ENCODE measurements at places on chromosomes 5 and 9.

- H3K27me3 ChIP-seq = no peaks in the 10 kb centered on the region
- DNase-seq = no peak
- H3K36me3 ChIP-seq = no peaks in the 10 kb centered on the region
- no peak overlapping the region for H3K4me3 ChIP-seq
- H3K27ac ChIP-seq = no peak overlapping the region
Observed at GRCh38 chr9:79492092-79493009, 79.4 kb upstream of the TLE4 start.

- no peak overlapping the region for H3K4me3 ChIP-seq
- no peaks in the 10 kb centered on the region for H3K27me3 ChIP-seq
- peaks cover 18% of the 10 kb centered on the region for H3K4me1 ChIP-seq
- H3K36me3 ChIP-seq = no peaks in the 10 kb centered on the region
- peak overlapping the region; percentile 34 for H3K27ac ChIP-seq
Observed at GRCh38 chr5:178331491-178331996, 98.9 kb upstream of the PHYKPL start.

DNA sequence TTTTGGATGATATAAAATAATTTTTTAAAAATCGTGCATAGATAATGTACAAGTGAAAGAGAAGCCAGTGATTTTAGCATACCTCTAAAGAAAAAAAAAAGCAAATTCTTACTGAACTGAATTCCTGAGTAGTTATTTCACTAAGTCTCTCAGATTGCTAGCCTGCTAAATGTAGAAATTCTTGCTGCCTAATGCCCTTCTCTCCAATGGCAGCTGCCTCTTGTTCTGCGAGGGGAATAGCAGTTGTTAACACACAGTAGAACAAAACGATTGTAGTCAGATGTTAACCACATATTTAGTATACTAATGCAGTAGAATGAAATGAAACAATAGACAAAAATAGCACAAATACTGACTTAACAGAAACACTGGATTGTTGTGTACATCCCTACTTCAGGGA, 26.8 kb downstream of the SMAD5 start:
- H3K4me1 ChIP-seq = no peaks in the 10 kb centered on the region
- H3K27ac ChIP-seq = no peak overlapping the region
- no peaks in the 10 kb centered on the region for H3K36me3 ChIP-seq
- no peak overlapping the region for H3K4me3 ChIP-seq
- no peaks in the 10 kb centered on the region for H3K27me3 ChIP-seq

- no peaks in the 10 kb centered on the region for H3K36me3 ChIP-seq
- H3K27me3 ChIP-seq = no peaks in the 10 kb centered on the region
- no peak overlapping the region for H3K4me3 ChIP-seq
- no peak for DNase-seq
- no peak overlapping the region for H3K27ac ChIP-seq
Observed at GRCh38 chr9:22041344-22041743, 32.2 kb upstream of the CDKN2B start.

DNA sequence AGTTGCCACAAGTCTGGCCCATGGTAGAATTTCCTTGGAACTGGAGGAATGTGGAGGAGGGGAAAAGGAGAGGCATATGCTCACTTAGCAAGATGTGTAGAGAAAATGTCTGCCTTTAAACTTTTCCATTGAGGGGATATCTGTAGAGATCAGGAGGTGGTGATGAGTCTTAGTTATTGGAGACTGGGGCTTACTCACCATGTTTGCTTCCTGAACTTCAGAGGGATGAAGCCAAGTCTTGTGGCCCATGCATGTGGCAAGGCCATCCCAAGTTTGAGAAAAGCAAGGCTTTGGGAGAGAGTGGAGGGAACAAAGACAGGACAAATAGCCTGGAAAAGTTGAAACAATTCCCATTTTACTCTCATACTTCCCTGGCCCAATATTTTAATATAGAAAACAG, 124.5 kb downstream of the GDNF start:
- H3K27me3 ChIP-seq = no peaks in the 10 kb centered on the region
- no peak for DNase-seq
- peaks cover 21% of the 10 kb centered on the region for H3K4me1 ChIP-seq

GRCh38 chr5:133754575-133755169, 142.3 kb upstream of the FSTL4 start:
- H3K4me1 ChIP-seq = no peaks in the 10 kb centered on the region
- H3K27ac ChIP-seq = no peak overlapping the region
- H3K27me3 ChIP-seq = no peaks in the 10 kb centered on the region
- no peak overlapping the region for H3K4me3 ChIP-seq
- DNase-seq = no peak
- no peaks in the 10 kb centered on the region for H3K36me3 ChIP-seq

DNA sequence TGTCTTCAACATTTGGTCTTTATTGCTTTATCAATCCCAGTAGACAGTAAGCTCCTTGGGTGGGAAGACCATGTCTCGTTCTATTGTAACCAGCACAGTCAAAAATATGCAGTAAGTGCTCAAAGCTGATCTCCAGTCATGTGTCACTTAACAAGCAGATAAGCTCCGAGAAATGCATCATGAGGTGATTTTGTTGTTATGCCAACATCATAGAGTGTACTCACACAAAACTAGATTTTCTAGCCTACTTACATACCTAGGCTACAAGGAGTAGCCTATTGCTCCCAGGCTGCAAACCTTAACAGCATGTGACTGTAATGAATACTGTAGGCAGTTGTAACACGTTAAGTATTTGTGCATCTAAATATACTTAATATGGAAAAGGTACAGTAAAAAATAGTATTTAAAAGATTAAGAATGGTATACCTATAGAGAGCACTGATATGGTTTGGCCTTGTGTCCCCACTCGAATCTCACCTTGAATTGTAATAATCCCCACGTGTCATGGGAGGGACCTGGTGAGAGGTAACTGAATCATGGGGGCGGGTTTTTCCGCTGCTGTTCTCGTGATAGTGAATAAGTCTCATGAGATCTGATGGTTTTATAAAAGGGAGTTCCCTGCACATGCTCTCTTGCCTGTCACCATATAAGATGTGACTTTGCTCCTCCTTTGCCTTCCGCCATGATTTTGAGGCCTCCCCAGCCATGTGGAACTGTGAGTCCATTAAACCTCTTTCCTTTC, 39.8 kb upstream of the PCSK5 start:
- no peak overlapping the region for H3K27ac ChIP-seq
- H3K4me3 ChIP-seq = no peak overlapping the region
- H3K27me3 ChIP-seq = no peaks in the 10 kb centered on the region
- no peak for DNase-seq
- H3K36me3 ChIP-seq = no peaks in the 10 kb centered on the region

- H3K27ac ChIP-seq = no peak overlapping the region
- H3K27me3 ChIP-seq = no peaks in the 10 kb centered on the region
- no peaks in the 10 kb centered on the region for H3K36me3 ChIP-seq
Observed at GRCh38 chr5:160938532-160938931, 86.5 kb upstream of the ATP10B start.

DNA sequence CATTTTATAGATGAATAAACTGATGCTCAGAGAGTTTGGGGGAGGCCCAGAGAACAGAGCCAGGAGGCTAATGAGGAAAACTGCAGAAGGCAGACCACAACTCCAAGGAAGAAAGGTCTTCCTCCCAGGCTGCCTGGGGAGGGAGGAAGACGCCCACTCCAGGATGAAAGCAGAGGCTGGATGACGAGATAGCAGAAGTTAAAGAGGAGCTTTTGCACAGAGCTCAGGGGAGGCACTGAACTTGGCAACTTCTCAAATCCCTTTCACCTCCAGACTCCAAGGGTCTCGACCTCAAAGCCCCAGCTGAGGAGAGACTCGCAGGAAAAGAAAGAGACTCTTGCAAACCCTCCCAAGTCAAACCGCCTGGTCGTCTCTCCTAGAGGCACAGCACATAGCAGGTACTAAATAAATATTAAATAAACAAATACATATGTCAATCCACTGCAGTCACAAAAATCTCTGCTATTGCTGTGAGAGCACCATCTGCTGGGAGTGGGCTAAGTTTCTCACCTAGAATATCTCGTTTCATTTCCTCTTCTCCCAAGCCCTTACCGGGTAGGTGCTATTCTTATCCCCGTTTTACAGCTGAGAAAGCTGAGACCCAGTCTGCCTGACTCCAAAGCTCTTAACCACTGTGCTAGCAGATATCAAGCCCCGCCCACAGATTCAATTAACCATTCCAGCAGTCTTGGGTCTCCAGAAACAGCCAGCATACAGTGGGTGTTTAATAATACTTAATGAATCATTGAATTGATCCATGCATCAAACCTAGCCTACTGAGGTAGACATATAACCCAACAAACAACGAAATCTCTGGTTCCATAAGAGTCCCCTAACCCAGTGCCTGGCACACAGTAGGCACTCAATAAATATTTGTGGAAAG, 97.8 kb upstream of the HAND1 start:
- H3K27me3 ChIP-seq = no peaks in the 10 kb centered on the region
- H3K36me3 ChIP-seq = no peaks in the 10 kb centered on the region
- H3K27ac ChIP-seq = no peak overlapping the region
- no peak for DNase-seq
- H3K4me3 ChIP-seq = no peak overlapping the region
- no peaks in the 10 kb centered on the region for H3K4me1 ChIP-seq

GRCh38 chr9:106312906-106313305, 550.1 kb upstream of the ZNF462 start:
- no peak for DNase-seq
- H3K27ac ChIP-seq = no peak overlapping the region
- H3K36me3 ChIP-seq = no peaks in the 10 kb centered on the region
- H3K27me3 ChIP-seq = no peaks in the 10 kb centered on the region
- H3K4me3 ChIP-seq = no peak overlapping the region
- no peaks in the 10 kb centered on the region for H3K4me1 ChIP-seq

- DNase-seq = peak; percentile 70
- peak overlapping the region; percentile 82 for H3K4me3 ChIP-seq
- H3K36me3 ChIP-seq = no peaks in the 10 kb centered on the region
- no peaks in the 10 kb centered on the region for H3K27me3 ChIP-seq
- peaks cover 32% of the 10 kb centered on the region for H3K4me1 ChIP-seq
Observed at GRCh38 chr5:91381774-91382359, 1.2 kb downstream of the ARRDC3 start.

DNA sequence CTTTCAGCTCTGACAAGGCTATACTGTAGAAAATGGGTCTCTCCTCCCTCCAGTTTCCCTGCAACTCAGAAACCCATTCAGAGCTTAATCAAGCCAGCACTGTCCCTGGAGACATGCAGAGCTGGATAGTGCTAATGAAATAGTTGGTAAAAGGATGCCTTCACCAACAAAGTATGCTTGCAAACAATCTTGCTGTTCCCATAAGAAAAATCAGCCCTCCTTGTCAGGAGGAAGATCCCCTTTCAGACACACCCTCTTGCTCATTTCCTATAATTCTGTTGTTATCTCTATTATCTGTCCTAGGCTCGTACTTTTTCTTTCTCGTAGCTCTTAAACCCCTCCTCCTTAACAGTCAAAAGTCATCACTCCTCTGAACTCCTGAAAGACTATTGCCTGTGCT, 9.9 kb upstream of the OSMR start:
- H3K36me3 ChIP-seq = no peaks in the 10 kb centered on the region
- H3K27me3 ChIP-seq = no peaks in the 10 kb centered on the region
- no peak overlapping the region for H3K4me3 ChIP-seq
- no peak overlapping the region for H3K27ac ChIP-seq
- DNase-seq = no peak
- H3K4me1 ChIP-seq = peaks cover 8% of the 10 kb centered on the region

- peak within 1 kb of the TSS; percentile 94 for H3K27ac ChIP-seq
- peak; percentile 81 for DNase-seq
- H3K4me1 ChIP-seq = peaks cover 31% of the 10 kb centered on the region
- H3K4me3 ChIP-seq = peak within 1 kb of the TSS; percentile 78
Observed at GRCh38 chr9:127802576-127803443, at the start of gene FPGS. FPGS (plus strand) TSS chr9:127802882; CDS start chr9:127802925, 43 bp downstream.

DNA sequence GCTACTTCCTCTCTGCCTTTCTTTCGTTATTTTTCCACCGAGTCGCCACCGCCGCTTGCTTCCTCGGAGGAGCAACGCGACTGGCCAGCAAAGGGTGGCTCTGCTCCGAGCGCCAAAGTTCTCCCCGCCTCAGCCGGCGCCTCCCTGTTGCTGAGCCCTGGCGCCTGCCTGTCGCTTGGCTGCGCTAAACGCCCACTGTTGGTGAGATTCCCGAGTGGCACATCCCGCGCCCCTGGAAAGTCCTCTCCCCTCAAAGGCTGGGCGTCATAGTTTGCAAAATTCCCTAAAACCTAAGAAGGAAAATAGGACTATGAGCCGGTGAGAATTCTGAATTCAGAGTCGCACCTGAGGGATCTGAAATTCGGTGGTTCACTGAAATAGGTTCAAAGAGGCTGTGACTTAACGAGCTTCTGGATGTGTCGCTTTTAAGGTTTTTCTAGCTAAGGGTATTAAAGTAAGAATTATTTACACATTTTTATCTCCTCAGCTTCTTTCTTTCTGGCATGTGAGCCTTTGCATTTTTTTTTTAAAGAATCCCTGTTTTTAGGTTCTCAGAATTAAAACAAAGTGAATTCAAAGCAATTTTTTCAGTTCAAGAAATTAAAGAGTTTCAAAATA, at the start of gene GRIN3A:
Gene GRIN3A (minus strand): TSS at position 82 of the 618 bp plus-strand sequence. CDS start 668 bp downstream, outside the sequence.
- DNase-seq = no peak
- H3K36me3 ChIP-seq = no peaks in the 10 kb centered on the region
- peak within 1 kb of the TSS; percentile 50 for H3K4me3 ChIP-seq
- H3K27me3 ChIP-seq = peaks cover 60% of the 10 kb centered on the region
- H3K4me1 ChIP-seq = no peaks in the 10 kb centered on the region

- H3K4me3 ChIP-seq = no peak overlapping the region
- H3K4me1 ChIP-seq = no peaks in the 10 kb centered on the region
- no peaks in the 10 kb centered on the region for H3K36me3 ChIP-seq
Observed at GRCh38 chr9:28730111-28730510, 1156.8 kb upstream of the C9orf72 start.

DNA sequence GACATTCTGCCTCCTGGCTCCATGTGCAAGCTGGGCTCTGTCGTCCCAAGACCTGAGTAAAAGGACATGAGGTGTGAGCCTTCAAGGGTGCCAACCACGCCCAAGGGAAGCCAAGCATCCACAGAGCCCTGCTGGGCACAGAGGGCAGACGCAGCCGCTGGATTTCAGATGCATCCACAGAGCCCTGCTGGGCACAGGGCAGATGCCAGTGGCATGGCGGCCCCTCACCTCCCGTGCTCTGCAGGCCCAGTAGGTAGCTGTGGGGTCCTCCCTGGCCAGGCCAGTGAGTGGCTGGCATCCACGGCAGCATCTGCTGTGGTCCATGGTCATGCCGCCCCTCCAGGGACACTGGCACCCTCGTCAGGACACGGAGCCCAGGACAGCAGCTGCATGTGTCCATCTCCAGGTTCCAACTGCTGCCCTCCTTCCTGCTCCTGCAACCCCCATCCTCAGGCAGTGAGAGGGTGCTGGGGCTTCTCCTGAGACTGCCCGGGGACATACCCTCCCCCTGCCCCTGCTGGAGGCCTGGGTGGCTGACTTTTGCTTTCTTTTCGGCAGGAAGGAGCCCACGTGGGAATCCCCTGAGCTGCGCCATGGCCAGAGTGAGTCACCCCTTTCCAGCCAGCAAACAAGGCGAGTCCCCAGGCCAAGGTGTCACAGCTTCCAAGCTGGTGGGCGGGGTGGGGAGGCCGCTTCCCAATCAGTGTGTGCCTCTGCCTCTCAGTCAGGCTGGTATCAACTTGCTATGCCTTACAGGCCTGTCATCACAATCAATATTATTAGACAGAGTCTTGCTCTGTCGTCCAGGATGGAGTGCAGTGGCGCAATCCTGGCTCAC, 4.0 kb upstream of the TRAF2 start:
- no peak overlapping the region for H3K27ac ChIP-seq
- H3K27me3 ChIP-seq = no peaks in the 10 kb centered on the region
- H3K4me1 ChIP-seq = peaks cover 27% of the 10 kb centered on the region
- H3K36me3 ChIP-seq = no peaks in the 10 kb centered on the region
- DNase-seq = no peak

All from tibial nerve (tissue), 4 donors.